ENCODE measurements at places on chromosomes 3 and 15.
A peak's percentile ranks its signal among the peaks of the same experiment; 100 is the strongest.

- H3K4me3 ChIP-seq, result no peak overlapping the region
- H3K27ac ChIP-seq, result no peak overlapping the region
- no peaks in the 10 kb centered on the region for H3K36me3 ChIP-seq
Observed at GRCh38 chr3:106376016-106376570, 507.3 kb upstream of the CBLB start.

DNA sequence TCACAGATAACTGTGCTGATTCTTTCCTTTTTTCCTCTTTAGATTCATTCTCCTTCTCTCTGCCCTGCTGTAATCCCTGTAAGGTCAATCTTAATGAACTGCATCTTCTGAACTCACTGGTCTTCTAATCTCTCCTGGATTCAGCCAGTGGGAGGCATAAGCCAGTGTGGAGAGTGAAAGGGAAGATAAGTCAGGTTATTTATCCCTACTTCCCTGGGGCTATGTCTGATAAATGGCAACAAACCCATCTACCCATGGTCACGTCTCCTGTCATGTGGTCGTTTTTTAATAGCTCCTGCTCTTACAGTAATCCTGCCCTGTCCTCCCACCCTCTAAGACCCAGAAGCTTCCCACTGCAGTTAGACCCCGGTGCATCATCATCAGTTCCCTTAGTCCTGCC lies 199.6 kb upstream of the NAALADL2 start:
- no peaks in the 10 kb centered on the region for H3K36me3 ChIP-seq
- H3K27me3 ChIP-seq, result no peaks in the 10 kb centered on the region
- no peak for DNase-seq
- no peaks in the 10 kb centered on the region for H3K4me1 ChIP-seq

- peaks cover 27% of the 10 kb centered on the region for H3K4me1 ChIP-seq
- no peak overlapping the region for H3K4me3 ChIP-seq
- H3K36me3 ChIP-seq, result no peaks in the 10 kb centered on the region
Observed at GRCh38 chr3:195204360-195205163, 66.4 kb downstream of the XXYLT1 start.

- peak overlapping the region; percentile 61 for H3K27ac ChIP-seq
- peak; percentile 73 for DNase-seq
- no peaks in the 10 kb centered on the region for H3K27me3 ChIP-seq
- no peak overlapping the region for H3K4me3 ChIP-seq
Observed at GRCh38 chr3:120435621-120436020, 15.2 kb downstream of the FSTL1 start.

- no peaks in the 10 kb centered on the region for H3K4me1 ChIP-seq
- DNase-seq, result no peak
- no peak overlapping the region for H3K27ac ChIP-seq
- no peaks in the 10 kb centered on the region for H3K36me3 ChIP-seq
- H3K27me3 ChIP-seq, result peaks cover 9% of the 10 kb centered on the region
Observed at GRCh38 chr3:183244219-183244618, 8.8 kb upstream of the B3GNT5 start.

- H3K27ac ChIP-seq, result peak overlapping the region; percentile 95
- peaks cover 51% of the 10 kb centered on the region for H3K4me1 ChIP-seq
- no peaks in the 10 kb centered on the region for H3K27me3 ChIP-seq
- H3K4me3 ChIP-seq, result peak overlapping the region; percentile 8
- DNase-seq, result peak; percentile 99
Observed at GRCh38 chr15:78065284-78065872, 12.1 kb downstream of the TBC1D2B start.

DNA sequence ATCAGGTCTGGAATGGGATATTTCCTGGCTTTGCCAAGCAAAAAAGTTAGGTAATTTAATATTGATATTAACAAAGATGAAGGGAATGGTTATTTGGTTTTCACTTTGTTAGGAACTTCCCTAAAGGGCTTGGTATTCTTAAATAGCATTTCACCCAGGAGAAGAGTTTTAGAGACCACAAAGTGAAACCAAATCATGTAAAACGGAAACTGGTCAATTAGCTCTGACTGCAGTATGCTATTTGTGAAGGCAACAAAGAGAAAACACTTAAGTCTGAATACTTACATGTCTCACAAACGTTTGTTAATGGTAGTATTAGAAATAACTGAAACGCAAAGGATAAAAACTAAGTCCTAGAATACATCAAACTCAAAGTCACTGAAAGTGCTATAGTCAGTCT lies 32.4 kb upstream of the SETMAR start:
- H3K27ac ChIP-seq, result no peak overlapping the region
- DNase-seq, result no peak
- no peaks in the 10 kb centered on the region for H3K27me3 ChIP-seq
- H3K4me1 ChIP-seq, result no peaks in the 10 kb centered on the region
- H3K36me3 ChIP-seq, result no peaks in the 10 kb centered on the region

- no peak for DNase-seq
- H3K27ac ChIP-seq, result no peak overlapping the region
- H3K27me3 ChIP-seq, result no peaks in the 10 kb centered on the region
- no peaks in the 10 kb centered on the region for H3K36me3 ChIP-seq
Observed at GRCh38 chr3:65664446-65664845, 374.3 kb downstream of the MAGI1 start.

GRCh38 chr3:2656806-2657777 lies 453.1 kb downstream of the IL5RA start:
- H3K36me3 ChIP-seq, result no peaks in the 10 kb centered on the region
- DNase-seq, result peak; percentile 95
- H3K4me3 ChIP-seq, result no peak overlapping the region
- peaks cover 10% of the 10 kb centered on the region for H3K4me1 ChIP-seq

- no peaks in the 10 kb centered on the region for H3K27me3 ChIP-seq
- 0 out of 2 replicates have a peak, but pooled peaks cover 1% of the 10 kb centered on the region for H3K4me1 ChIP-seq
- H3K27ac ChIP-seq, result no peak overlapping the region
- DNase-seq, result peak; percentile 68
- no peaks in the 10 kb centered on the region for H3K36me3 ChIP-seq
Observed at GRCh38 chr3:30428251-30428650, 178.2 kb upstream of the TGFBR2 start.

DNA sequence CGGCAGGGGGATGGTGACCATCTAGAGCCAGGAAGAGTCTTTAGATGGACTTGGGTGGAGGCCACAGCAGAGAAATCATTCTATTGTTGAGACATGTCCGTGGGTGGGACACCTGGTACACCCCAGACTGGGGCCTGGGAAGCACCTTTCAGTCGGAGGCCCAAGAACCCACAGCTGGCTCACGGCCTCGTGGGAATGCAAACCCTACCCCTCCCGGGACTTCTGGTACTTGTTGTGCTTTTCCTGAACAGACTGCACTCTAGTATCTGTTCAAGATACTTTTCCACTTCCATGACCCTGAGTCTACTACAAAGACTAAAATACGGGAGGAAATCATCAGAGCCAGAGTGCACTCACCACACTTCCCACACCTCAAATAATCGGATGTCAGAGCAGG lies 60.7 kb downstream of the BDH1 start:
- H3K4me3 ChIP-seq, result no peak overlapping the region
- 0 out of 2 replicates have a peak, but pooled peaks cover 5% of the 10 kb centered on the region for H3K27me3 ChIP-seq
- DNase-seq, result no peak
- no peaks in the 10 kb centered on the region for H3K36me3 ChIP-seq

DNA sequence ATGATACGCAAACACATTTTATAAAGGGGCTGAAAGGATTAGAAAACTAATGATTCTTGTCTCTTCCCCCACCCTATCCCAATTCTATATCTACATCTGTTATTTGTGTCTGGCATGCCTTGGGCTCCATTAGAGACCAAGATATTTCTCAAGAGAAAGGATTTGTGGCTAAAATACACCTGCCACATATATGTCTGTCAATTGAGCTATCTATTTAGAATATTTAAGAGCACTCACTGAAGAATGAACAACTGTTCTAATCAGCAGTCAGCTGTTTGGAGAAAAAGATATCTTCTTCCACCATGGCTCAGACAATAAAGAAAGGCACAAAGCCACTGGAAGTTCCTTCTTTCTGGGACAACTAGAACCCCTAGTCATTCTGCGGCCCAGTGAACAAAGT lies 61.7 kb upstream of the LRRN1 start:
- H3K27me3 ChIP-seq, result no peaks in the 10 kb centered on the region
- DNase-seq, result no peak
- H3K27ac ChIP-seq, result no peak overlapping the region
- no peaks in the 10 kb centered on the region for H3K4me1 ChIP-seq
- H3K4me3 ChIP-seq, result no peak overlapping the region

GRCh38 chr15:52294881-52295420 lies 653 bp downstream of the MYO5C start:
- H3K27me3 ChIP-seq, result peaks cover 43% of the 10 kb centered on the region
- no peak overlapping the region for H3K4me3 ChIP-seq
- H3K27ac ChIP-seq, result no peak overlapping the region
- H3K36me3 ChIP-seq, result no peaks in the 10 kb centered on the region
- no peaks in the 10 kb centered on the region for H3K4me1 ChIP-seq

DNA sequence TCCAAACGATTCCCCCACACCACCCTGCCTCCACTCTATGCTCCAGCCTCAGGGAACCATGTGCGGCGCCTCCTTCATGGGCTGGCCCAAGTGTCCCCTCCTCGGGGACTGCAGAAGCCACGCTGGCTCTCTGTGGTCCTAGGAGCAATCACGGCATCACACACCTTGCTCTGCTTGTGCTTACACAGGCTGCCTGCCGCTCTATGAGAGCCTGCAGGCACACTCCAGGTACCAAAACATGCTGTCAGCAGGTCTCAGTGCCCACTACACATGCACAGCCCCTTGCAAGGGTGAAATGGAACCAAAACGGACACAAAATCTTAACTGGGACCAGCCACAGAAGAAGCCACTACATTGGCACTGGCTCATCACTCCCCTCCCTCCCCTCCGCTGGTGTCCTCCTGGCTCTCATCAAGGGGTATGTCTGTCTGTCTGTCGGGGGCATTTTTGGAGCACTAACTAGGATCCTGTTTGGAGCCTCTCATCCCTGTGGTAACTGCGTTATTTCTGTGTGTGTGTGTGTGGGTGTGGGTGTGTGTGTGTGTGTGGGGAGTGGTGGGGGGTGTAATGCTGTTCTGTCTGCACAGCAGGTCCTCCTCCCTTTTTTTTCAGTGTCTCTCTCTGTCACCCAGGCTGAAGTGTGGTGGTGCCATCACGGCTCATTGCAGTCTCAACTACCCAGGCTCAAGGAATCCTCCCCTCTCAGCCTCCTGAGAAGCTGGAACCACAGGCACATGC lies 60.6 kb downstream of the DHX30 start:
- no peak overlapping the region for H3K4me3 ChIP-seq
- no peaks in the 10 kb centered on the region for H3K27me3 ChIP-seq
- H3K4me1 ChIP-seq, result no peaks in the 10 kb centered on the region
- no peak overlapping the region for H3K27ac ChIP-seq
- H3K36me3 ChIP-seq, result peaks cover 65% of the 10 kb centered on the region

GRCh38 chr15:73782344-73782959 lies 29.3 kb upstream of the INSYN1 start:
- no peaks in the 10 kb centered on the region for H3K4me1 ChIP-seq
- no peak overlapping the region for H3K27ac ChIP-seq
- no peak for DNase-seq
- H3K36me3 ChIP-seq, result no peaks in the 10 kb centered on the region

- no peak overlapping the region for H3K4me3 ChIP-seq
- peaks cover 4% of the 10 kb centered on the region for H3K36me3 ChIP-seq
- H3K27me3 ChIP-seq, result no peaks in the 10 kb centered on the region
- DNase-seq, result no peak
Observed at GRCh38 chr3:150605998-150606641, 3.0 kb downstream of the SELENOT start.

DNA sequence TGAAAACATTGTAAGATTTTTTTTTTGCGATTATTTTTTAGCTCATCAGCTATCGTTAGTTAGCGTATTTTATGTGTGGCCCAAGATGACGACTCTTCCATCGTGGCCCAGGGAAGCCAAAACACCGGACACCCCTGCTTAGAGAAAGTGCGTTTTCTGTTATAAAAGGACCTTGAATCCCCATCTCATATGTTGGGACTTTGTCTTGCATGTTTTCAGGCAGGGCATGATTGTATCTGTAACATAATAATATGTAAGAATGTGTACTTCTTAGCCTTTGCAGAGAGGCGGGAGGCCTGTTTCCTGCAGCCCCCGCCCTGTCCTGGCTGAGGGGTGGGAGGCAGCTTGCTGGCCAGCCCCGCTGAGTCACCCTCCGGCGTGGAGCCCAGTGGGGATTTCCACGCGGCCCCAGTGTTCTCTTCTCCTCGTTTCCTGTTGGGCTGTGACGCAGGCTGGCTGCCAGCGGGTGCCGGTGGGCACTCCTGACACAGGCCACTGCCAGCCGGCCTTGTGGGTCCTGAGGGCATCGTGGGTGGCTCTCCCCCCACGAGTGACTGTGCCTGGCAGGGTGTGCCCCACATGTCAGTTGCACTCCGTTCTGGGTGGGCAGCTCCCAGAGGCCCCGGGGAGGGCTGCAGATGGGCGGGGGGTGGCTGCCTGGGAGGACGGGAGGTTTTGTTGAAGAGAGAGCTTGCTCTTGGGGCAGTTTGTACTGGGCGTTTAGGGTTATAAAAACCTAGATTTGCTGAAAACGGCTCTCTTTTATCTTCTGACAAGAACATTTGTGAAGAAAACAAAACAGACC lies 55.6 kb downstream of the SMAD3 start:
- peak; percentile 97 for DNase-seq
- H3K27me3 ChIP-seq, result no peaks in the 10 kb centered on the region
- no peak overlapping the region for H3K4me3 ChIP-seq
- peaks cover 36% of the 10 kb centered on the region for H3K36me3 ChIP-seq

DNA sequence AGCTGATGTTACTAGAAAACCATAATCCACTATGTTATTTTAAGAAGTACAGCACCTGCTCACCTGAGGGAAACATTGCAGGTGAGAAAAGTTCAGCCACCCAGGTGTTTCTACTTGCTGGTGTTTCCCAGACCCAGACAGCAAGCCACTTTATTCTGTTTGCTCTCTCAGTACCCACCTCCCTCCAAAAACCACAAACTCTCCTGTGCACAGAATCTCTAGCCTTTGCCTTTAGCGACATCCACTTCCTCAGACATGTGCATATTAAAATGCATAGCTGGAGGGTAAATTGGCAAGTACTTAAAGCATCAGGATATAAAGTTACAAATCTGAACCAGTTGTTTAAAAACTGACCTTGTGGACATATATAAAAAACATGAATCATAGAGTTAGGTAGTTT lies 36.7 kb downstream of the VGLL3 start:
- H3K36me3 ChIP-seq, result no peaks in the 10 kb centered on the region
- DNase-seq, result peak; percentile 36
- no peak overlapping the region for H3K4me3 ChIP-seq
- no peaks in the 10 kb centered on the region for H3K27me3 ChIP-seq
